H1 (cell line): ENCODE measurements at places on chromosomes 4 and X.

DNA sequence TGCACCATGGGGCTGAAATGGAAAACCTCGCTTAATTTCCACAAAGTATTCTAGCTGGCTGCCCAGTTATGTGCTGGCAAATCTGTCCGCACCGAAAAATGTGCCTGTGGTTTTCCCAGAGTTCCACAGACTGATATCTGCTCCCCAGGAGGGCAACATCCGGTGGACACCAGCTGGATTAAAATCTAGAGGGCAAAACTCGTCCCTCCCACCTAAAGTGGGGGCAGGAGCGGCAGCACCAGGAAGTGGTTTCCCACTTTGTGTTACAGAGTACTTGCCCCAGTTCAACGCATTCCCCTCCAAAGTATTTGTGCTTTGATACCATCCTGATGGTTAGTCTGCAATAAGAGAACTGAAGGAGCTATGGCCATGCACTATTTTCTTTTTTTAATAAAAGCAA lies 187.6 kb downstream of the TSPAN5 start:
- DNase-seq, result no peak

- no peak for DNase-seq
Observed at GRCh38 chr4:57151481-57151880, 41.3 kb upstream of the IGFBP7 start.

- DNase-seq, result no peak
Observed at GRCh38 chr4:144681806-144682205, 35.9 kb downstream of the HHIP start.

DNA sequence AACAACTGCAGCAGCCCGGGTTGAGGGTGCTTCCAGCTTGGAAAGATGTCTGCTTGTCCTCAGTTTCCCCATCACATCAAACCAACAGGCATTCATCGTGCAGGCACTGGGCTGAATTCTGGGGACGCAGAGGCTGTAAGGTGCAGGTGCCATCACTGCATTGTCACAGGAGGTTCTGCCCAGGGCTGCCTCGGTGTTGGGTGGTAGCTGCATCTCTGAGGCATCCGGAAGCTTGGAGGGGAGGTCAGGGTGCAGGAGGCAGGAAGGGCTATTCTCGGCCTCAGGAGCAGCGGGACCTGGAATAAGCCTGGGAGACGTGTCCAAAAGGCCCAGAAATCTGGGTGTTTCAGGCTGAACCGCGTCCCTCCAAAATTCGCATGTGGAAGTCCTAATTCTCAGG lies 134.6 kb downstream of the HMX1 start:
- no peak for DNase-seq

DNA sequence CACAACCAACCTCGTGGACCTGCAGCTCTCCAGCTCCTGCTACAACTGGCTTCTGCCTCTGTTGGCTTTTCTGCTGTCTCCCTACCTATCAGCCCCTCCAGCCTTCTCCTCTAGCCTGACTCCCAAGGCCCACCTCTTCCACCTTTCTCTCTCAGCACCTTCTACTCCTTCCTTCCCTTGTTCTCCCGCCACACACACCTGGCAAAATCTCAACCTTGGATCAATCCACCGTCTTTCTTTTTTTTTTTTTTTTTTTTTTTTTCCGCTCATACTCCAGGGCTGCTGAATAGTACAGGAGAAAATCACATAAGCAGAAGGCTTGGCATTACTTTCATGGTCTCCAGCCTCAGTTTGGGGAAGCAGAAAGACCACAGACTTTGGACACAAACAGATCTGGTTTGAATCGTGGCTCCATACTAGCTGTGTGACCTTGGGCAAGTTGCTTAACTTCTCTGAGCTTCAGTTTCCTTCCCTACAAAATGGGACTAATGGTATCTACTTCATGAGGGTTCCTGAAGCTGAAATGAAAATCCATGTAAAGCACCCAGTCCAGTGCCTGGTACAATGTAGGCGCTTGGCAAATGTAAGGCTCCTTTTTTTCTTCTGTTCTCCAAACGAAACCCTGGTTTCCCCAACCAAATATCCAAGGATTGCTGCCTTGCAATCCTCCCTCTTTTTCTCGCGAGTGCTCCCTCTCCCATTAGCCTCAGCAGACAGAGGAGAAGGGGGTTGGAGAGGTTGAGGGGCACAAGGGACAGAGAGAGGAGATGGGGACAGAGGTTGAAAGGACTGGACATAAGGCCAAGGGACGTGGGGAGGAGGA lies 1.7 kb downstream of the FGD1 start:
- DNase-seq, result no peak

DNA sequence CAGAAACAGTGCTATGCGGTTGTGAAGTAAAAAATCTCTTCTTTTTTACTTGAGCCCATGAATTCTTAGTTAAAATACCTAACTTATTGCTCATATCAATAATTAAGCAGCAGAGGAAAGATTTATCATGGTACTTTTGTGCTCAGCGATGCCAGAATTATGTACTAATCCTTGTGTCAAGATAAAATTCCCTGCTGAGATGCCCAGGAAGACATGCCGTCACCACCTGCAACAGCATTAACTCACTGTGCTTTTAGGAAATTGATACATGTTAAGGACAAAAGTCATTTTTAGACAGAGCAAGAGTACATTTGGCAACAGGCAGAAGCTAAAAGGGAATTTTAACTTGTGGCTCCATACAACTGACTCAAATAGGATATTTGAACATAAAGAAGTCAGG lies 138.9 kb downstream of the NPNT start:
- no peak for DNase-seq

- no peak for DNase-seq
Observed at GRCh38 chr4:53854991-53855568, 209.3 kb downstream of the CHIC2 start.

- no peak for DNase-seq
Observed at GRCh38 chr4:11702886-11703557, 274.3 kb upstream of the HS3ST1 start.

- DNase-seq, result no peak
Observed at GRCh38 chr4:102537269-102537668, 36.1 kb downstream of the NFKB1 start.

GRCh38 chrX:47272013-47272408 lies 39.2 kb downstream of the USP11 start:
- no peak for DNase-seq

DNA sequence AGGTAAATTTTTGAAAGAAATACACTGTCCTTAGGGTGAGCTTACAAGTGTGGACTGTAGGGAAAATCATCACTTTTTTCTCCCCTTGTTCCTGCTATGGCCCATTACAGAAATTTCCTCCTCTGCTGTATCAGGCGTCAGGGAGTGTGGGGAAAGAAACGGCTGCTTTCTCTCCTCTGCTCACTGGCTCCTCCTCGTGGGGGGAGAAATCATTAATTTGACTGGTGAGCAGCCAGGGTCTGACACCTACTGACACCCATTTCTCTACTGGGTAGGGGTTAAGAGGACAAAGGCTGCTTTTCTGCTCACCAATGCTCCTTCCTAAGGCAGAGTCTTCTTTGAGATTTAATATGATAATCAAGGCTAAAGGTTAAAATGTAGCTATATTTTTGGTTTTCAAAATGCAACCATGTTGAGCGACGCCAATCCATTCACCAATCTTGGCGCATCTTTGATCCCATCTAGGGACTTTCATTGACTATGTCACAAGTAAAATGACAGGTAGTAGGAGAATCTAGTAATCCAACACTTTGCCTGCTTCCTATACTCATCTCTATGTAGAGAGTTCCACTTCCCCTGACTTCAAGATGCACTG lies 25.1 kb downstream of the SETD7 start:
- DNase-seq, result no peak

DNA sequence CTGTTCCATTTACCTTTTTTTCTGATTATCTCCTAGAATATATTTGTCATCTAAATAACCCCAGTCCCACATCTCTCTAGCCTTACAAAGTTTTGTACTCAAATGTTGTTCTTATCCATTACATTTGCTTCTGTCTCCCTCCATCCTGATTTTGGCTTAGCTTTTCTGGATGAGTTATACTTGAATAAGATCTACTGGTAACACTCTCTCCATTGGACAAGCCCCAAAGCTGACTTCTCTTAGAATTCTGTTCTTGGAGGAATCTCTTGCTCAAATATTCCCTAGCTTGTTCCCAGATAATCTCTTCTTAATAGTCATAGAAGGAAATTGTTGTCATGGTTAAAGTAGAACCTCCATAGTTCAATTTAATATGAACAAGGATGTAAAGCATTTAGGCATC lies 115.5 kb upstream of the HS3ST1 start:
- no peak for DNase-seq

- no peak for DNase-seq
Observed at GRCh38 chr4:170875868-170876267, 786.1 kb upstream of the AADAT start.

- DNase-seq, result no peak
Observed at GRCh38 chr4:5045097-5045496, 6.2 kb upstream of the STK32B start.

DNA sequence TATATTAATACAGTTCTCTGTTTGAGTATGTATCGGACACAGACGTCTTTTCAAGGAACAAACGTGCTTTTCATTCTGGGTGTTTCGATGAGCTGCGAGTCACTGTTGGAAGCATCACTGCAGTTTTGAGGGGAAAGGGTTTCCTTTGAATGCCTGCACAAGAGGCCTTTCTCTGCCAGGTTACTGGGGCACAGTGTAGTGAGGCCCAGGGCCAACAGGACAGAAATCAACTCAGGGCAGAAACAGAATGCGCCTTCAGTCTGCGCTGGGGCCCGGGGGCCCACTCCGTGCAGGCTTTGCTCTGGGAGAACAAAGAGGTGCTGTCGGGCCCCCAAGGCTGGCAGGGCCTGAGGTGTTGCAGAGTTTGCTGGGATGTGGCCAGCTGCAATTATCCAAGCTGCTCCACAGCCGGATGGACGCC lies 2.3 kb upstream of the PPP2R3B start:
- DNase-seq, result no peak

DNA sequence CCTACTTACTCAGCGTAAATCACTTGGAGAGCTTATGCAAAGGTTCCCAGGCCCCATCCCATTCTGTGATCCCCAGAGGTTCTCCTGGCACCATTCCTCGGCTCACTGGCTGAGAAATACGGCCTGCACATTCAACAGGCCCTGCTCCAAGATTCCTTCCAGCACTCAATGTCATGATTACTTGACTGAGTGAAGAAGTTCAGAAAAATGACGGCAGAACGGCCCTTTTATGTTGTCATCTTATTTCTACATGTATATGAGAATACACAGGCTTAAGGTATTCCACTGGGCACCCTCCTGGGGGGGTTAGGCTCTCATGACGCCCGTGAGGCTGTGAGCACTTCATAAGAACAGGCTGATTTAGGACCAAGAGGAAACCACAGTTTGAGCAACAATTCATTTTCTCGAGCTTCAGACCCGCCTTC lies 190.6 kb downstream of the NSUN7 start:
- DNase-seq, result no peak

GRCh38 chr4:2065106-2065930 lies 6.2 kb downstream of the NAT8L start:
- DNase-seq, result no peak

DNA sequence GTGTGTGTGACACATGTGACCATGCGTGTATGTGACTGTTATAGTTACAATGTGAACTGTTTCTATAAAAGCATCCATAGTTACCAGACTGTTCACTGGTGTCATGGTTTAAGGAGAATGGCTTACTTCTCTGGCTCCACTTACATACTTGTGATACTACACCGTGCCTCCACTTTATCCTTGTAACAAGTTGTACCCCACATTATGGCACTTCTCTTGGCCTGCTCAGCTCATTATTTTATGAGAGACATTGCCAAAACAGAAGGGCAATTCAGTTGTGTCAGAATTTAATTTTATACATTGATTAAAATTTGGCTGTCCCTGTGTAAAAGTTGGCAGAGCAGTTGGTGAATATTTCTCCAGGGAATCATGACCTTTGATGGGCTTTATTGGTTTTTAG lies 62.4 kb upstream of the TBC1D14 start:
- no peak for DNase-seq

DNA sequence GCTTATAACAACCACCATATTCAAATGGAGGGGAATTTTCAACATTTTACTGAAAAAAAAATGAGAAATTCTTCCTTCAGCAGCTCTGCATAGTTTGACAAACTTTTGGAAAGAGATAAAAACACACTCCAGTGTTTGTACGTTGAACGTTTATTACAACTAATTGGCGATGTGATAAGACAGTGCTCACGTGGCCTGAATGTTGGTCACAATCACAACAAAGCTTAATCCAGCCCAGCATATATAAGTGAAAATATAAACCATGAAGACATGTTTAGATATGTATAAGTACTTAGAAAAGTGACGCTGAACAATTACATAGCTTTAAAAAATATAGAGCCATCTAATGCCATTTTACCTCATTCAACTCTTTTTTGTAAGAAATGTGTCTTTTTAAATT lies 28.7 kb downstream of the AP1S2 start:
- DNase-seq, result no peak

- no peak for DNase-seq
Observed at GRCh38 chr4:181951265-181951664, 291.9 kb upstream of the TENM3 start.

- DNase-seq, result no peak
Observed at GRCh38 chrX:39459952-39460351, 637.8 kb downstream of the BCOR start.

- DNase-seq, result no peak
Observed at GRCh38 chr4:140635606-140636005, 66.8 kb upstream of the UCP1 start.

DNA sequence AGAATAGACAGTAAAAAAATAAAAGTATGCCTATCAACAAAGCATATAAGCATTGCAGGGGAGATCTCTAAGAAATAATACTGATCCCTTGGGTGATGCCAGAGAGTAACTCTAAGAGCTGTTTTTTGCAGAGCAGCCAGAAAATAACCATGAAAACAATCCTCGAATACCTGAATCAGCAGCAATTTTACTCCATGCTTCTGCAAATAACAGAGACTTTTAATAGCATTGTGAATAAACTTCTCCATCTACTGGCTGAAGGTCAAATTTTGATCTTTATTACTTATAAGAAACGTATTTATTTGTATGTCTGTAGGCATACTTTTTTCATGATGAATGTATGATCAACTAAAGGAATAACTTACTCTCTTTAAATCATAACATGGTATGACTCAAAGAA lies 334.5 kb downstream of the GALNTL6 start:
- no peak for DNase-seq

- DNase-seq, result peak; percentile 7
Observed at GRCh38 chr4:143514497-143514896, 995 bp downstream of the SMARCA5 start.

GRCh38 chr4:53313510-53313909 lies 52.4 kb downstream of the SCFD2 start:
- no peak for DNase-seq

- DNase-seq, result no peak
Observed at GRCh38 chr4:89751416-89751815, 85.5 kb downstream of the SNCA start.

- no peak for DNase-seq
Observed at GRCh38 chrX:83077606-83078005, 430.5 kb upstream of the POU3F4 start.

- DNase-seq, result no peak
Observed at GRCh38 chrX:30635630-30636029, 17.6 kb upstream of the GK start.

- DNase-seq, result no peak
Observed at GRCh38 chrX:149275836-149276235, 229.3 kb downstream of the IDS start.

DNA sequence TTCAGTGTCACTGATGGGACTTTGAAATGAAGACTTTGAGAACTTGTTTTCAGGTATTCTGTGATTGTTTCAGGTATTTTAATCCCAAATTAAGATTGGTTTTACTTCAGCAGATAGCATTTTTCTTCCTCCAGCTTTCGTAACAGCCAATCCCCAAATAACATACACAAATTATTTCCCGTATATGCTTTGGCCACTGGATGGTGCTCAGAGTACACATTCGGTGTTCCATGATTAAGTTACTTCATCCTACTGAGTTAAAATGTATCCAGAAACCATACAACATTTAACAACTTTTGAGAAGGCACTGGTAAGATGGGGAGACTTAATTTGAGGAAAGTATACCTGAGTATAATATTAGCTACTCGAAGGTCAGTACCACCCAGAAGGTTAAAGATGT lies 233.4 kb upstream of the FAM47A start:
- no peak for DNase-seq
